ENCODE measurements at places on chromosomes 2 and 18.

DNA sequence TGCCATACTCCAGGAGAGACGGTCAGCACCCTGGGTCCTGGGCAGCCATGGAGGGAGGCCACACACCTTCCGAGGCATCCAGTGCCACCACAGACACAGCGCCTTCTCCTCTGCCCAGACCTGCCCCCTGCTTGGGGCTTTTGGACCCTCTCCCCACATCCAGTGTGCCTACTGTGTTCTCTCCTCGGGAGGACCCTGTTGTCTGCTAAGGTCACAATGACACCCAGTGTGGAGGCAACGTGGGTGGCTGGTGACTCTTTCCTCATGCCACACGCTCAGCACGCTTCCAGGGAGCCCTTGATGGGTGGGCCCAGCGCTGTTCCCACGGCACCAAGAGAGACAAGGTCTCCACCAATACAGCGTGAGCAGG lies 251.9 kb downstream of the EIPR1 start:
- no peak for DNase-seq

- no peak for DNase-seq
Measured at GRCh38 chr2:114118088-114118487, 228.2 kb downstream of the ACTR3 start.

GRCh38 chr2:196965651-196966050 lies 39.1 kb upstream of the PGAP1 start:
- no peak for DNase-seq

GRCh38 chr2:200399046-200399445 lies 92.6 kb downstream of the SPATS2L start:
- DNase-seq: no peak

- DNase-seq: no peak
Measured at GRCh38 chr18:79776674-79777073, 21.1 kb upstream of the KCNG2 start.

GRCh38 chr2:120802158-120802557 lies 66.5 kb downstream of the GLI2 start:
- no peak for DNase-seq

DNA sequence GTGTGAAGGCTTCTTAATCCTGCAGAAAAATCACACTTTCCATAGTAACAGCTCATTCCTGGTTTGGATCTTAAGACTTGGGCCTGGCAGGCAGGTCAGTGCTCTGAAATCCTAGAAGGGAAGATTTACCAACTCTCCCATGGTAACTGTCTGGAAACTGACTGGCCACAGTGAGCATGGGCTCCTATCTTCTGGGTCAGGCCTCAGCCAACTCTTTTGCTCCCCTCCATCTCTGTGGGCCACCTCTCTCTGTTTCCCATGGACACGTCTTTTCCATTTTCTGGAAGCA lies 86.7 kb downstream of the ACAA2 start:
- no peak for DNase-seq

GRCh38 chr2:43024515-43025011 lies 201.8 kb downstream of the ZFP36L2 start:
- DNase-seq: no peak

DNA sequence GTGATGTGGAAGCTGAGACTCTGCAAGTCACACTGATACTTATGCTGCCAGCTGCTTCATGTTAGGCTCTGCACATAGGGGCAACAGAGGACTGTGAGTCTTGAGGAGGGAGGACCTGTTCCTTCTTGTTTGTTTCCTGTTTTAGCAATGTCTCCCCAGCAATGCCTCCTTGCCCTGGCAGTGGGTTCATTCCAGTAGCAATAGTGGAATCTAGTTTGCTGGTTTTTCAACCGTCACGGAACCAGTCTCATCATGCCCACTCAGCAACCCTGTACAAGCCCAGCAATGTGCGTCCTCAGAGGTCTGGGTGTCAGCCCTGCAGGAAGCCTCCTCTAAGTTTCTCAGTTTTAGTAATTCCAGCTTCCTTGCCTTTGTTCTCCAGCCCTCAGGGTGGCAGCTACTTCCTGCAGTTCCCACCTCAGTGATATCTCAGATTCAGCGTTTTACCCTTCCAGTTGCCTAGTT lies 20.5 kb upstream of the ITGB6 start:
- DNase-seq: no peak

DNA sequence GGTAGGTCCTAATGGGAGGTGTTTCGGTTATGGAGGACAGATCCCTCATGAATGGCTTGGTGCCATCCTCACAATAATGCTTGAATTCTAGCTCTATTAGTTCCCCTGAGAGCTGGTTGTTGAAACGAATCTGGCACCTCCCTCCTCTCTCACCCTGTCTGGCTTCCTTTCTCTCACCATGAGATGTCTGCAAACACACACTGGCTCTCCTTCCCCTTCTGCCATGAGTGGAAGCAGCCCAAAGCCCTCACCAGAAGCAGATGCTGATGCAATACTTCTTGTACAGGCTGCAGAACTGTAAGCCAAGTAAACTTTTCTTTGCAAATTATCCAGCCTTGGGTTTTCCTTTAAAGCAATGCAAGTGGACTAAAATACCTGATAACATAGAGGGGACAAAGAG lies 86.6 kb downstream of the RND3 start:
- no peak for DNase-seq

GRCh38 chr2:168244318-168244717 lies 3.1 kb downstream of the STK39 start:
- no peak for DNase-seq

DNA sequence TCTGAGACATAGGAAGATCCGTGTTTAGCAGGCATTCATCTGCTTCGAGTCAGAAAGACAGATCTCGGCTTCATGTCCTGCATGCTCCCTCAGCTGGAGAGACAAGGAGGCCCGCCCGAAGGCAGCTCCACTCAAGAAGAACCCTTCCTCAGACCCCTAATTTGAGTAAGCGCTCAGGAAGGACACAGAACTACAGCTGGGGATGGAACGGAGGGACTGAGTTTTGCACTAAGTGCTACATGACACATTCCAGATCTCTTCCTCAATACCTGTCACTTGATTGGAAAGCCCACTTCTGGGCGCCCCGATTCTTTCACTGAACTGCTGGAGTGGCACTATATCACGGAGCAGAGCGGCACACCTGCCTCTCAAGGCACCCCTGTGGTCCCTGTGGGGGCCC lies 185.6 kb upstream of the PXDN start:
- DNase-seq: no peak

- DNase-seq: no peak
Measured at GRCh38 chr2:143581134-143581533, 451.9 kb downstream of the ARHGAP15 start.

- no peak for DNase-seq
Measured at GRCh38 chr2:85695121-85695520, 963 bp downstream of the GNLY start.

- no peak for DNase-seq
Measured at GRCh38 chr2:15914596-15915385, 25.6 kb upstream of the MYCN start.

DNA sequence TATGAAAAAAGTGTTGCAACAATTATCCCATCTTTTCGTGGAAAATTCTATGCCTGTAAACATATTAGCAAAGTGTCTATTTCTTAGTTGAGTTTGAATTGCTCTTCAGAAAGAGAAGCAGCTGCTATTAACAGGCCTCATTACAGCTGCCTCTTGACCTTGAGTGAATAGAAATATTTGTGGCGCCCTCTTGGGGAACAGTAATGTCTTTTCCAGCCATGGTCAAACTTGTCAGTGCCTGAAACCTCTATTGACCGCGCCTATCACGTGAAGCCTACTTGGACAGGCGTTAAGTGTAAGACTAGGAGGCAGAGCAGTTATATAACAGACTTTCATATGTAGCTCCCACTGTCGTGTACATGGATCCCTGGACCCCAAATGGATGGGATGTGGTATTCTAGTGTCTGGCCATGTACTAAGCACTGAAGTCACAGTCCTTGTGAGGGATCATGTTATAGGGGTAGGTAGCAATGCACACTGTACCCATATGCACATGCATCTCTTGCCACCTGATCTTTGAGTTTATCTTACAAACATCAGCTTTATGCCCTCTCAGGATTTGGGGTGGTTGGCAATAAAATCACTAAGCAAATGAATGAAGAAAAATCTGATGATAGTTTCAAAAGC lies 245.0 kb downstream of the PTGR3 start:
- no peak for DNase-seq

DNA sequence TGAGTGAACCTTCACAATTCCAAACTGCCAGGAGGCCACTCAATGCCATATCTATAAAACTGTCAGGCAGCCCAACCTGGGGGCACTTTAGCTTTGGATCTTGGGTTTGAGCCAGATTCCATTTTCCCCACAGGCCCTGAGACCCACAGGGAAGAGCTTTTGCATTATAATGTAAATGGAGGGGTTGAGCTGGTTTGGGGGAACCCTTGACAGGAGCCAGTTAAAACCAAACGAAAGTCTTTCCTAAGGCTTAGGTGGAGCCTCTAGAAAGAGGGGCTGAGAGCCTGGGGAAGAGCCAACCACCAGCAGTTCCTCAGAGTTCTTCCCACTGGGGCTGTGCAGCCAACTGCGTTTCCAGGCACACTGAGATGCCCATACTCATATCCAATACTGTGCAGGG lies 42.7 kb downstream of the BCL11A start:
- DNase-seq: no peak

GRCh38 chr2:41878056-41878455 lies 169.8 kb upstream of the PKDCC start:
- no peak for DNase-seq

DNA sequence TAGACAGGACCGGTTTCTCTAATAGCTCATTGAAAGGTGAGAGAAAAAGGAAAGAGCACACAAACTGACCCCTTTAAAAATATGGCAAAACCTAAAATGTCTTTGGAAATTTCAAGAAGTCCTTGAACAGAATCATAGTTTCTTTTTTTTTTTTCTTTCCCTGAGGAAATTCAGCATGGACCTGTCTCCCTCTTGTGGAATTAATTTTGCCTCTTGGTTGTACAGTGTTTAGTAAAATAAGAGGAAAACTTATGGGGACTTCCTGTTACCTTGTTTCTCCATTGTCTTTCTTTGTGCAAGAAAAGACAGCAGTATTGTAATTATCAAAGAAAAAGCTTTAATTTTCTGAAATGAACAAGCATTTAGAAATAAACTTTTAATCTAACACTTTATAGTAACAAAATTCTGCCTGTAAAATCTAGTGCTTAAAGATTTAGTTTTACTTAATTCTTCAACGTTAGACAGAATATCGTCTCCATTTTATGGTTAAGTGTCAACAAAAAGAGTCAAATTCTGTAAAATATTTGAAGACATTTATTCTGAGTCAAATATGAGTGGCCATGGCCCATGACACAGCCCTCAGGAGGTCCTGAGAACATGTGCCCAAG lies 176.3 kb upstream of the NABP1 start:
- no peak for DNase-seq

- DNase-seq: no peak
Measured at GRCh38 chr2:96203130-96204028, 5.2 kb downstream of the STARD7 start.

- DNase-seq: no peak
Measured at GRCh38 chr2:71452565-71452964, 796 bp upstream of the DYSF start.

GRCh38 chr2:129724021-129724757 lies 255.3 kb upstream of the RAB6C start:
- DNase-seq: no peak

- DNase-seq: no peak
Measured at GRCh38 chr2:240303896-240304745, 131.3 kb upstream of the GPC1 start.

GRCh38 chr18:21612125-21613039 lies at the start of gene SNRPD1:
TSS of gene SNRPD1 (plus strand) at chr18:21612314. CDS start at chr18:21612430, 116 bp downstream.
- DNase-seq: peak; percentile 46
